NCI-H1417 treated with DMSO at 0.1 percent for 48 hours (cell line): ENCODE measurements at places on chromosomes 6 and 20.

- DNase-seq, result no peak
Measured at GRCh38 chr6:92459606-92460005, 959.8 kb downstream of the EPHA7 start.

- DNase-seq, result no peak
Measured at GRCh38 chr20:445514-446336, 16.6 kb downstream of the TBC1D20 start.

- no peak for DNase-seq
Measured at GRCh38 chr6:43809417-43810305, 39.6 kb downstream of the VEGFA start.

DNA sequence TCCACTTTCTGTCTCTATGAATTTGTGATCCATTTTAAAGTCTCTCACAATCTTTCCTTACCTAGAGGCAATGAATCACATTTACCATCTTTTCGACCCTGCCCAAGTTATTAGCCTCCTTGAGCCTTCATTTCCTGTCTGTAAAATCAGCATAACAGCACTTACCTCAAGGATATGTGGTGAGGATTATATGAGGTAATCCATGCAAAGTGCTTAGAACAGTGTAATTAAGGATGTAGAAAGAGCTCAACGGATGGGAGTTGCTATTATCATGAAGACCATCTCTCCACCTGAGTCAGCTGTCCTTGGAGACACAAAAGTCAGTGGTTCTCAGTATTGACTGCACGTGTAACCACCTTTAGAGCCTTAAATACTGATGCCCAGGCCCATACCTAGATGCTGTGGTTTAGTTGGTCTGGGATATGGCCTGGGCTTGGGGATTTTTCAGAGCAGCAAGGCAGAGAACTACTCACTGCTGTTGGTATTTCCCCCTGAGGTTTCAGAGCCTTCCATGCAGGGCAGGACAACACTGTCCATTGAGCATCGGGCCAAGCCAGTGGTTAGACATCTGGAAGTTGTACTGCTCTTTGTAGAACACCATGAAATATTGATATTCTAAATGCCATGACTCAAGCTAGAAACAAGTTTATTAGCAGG, 55.8 kb downstream of the LYRM2 start:
- no peak for DNase-seq

- DNase-seq, result no peak
Measured at GRCh38 chr6:28864326-28864923, 59.4 kb downstream of the TRIM27 start.

DNA sequence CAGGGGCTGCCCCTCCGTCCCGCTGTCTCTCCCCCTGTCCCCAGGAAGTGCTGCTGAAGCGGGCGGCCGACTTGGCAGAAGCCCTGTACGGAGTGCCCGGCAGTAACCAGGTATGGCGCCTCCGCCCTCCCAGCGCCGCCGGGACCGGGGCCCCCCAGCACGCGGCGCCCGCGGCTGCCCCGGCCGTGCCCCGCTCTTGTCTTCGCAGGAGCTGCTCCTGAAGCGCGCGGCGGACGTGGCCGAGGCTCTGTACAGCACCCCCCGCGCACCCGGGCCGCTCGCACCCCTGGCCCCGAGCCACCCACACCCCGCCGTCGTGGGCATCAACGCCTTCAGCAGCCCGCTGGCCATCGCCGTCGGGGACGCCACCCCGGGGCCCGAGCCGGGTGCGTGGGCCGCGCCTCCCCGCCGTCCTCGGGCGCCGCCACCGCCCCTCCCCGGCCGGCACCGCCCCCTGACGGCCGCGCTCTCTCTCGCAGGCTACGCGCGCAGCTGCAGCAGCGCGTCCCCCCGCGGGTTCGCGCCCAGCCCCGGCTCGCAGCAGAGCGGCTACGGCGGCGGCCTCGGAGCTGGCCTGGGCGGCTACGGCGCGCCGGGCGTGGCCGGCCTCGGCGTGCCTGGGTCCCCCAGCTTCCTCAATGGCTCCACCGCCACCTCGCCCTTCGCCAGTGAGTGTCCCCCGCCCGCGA, 48.4 kb downstream of the CPXM1 start:
- no peak for DNase-seq

DNA sequence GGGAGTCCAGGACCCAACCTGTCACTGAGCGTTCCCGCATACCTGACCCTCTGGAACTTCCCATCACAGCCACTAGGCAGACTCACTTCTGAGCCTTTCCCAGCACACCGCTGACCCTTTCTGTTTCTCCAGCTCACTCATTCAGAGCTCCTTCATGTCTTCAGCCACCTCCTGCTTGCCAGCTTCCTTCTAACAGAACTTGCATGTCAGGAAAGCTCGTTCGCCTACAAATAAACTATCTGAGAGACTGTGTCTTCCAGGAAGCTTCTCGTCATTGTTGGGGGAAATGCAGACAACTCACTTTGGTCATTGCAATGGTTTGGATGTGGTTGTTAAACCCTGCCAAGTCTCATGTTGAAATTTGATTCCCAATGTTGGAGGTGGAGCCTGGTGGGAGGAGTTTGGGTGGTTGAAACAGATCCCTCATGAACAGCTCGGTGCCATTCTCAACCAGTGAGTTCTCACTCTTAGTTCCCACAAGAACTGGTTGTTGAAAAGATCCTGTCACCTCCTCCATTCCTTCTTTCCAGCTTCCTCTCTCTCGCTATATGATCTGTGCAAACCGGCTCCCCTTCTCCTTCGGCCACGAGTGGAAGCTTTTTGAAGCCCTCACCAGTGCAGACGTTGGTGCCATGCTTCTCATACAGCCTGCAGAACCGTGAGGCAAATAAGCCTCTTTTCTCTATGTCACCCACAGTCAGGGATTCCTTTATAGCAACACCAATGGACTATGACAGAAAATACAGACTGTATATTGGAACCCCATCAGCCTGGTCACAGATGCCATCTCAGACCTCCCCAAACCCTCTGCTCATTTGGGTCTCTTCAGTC, 1.4 kb upstream of the MUC21 start:
- DNase-seq, result no peak

DNA sequence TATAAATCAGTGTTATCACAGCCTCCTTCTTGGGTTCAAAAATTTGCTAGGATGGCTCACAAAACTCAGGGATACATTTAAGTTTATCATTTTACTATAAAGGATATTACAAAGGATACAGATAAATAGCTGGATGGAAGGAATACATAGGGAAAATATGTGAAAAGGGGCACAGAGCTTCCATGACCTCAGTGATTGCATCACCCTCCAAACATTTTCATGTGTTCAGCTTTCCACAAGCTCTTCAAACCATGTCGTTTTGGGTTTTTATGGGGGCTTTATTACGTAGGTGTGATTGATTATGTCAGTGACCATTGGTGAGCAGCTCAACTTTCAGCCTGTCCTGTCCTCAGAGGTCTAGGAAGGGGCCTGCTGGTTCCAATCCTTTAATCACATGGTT, 68.0 kb downstream of the CYB5R4 start:
- no peak for DNase-seq

DNA sequence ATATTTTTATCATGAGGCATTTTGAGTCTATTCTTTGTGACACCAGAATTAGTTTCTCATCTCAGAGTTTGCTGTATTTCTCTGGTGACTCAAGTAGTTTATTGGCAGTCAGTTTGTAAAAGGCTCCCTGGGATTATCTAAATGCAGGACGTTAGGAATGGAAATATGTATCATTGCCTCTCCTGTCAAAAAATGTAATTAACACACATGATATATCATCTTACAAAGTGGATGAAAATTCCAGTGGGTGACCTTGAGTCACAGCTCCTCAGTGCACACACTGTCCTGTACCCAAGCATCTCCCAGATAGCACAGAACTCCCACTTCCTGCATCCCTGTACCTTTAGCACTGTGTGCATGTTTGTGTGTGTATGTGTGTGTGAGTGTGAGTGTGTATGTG, 258.6 kb downstream of the LAMA2 start:
- no peak for DNase-seq

DNA sequence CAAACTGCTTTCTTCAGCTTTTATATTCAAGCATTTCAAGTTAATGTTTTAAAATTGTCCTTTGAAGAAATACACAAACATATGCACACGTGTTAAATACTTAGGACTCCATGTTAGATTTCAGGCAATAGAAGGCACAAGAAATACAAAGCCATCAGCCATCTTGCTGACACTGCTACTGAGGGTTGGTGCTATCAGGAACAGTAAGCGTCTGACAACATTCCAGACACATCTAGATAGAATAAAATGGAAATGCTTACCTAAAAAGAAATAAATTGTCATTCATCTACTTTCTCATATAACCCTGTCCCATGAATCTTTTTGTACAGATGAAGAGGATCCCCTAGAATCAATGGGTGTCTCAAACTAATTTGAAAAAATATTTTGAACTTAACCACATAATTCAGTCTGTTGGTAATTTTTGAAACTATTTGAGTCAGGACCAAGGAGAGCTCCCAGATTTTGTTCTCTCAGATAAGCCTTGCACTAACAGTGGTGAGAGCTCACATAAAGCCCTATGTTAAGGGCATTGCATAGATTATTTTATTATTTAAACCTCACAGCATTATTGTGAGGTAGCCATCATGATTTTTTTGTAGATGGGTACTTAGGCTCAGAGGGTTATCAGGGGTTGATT, 631.1 kb upstream of the POU3F2 start:
- no peak for DNase-seq

GRCh38 chr6:139373154-139373927, 1.1 kb downstream of the CITED2 start:
- no peak for DNase-seq

DNA sequence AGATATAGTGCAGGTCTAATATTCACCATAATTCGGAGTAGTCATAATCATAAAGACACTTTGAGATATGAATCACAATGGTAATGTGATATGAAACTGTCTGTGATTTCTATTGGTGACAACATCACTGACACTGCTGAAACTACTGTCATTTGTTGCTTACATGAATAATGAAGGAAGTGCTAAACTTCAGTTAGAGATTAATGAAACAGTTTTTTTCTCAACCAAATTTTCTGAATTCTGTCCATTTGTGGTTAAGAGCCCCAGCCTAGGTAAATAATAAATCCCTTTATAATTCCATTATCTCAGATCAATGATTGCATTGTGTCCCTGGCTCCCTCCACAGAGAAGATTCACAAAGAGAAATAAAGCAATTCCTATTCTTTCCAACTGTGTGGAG, 122.6 kb downstream of the HIVEP2 start:
- DNase-seq, result no peak

- no peak for DNase-seq
Measured at GRCh38 chr6:23340271-23340670, 770.9 kb downstream of the HDGFL1 start.

GRCh38 chr20:4534315-4534714, 187.4 kb upstream of the PRND start:
- DNase-seq, result no peak

DNA sequence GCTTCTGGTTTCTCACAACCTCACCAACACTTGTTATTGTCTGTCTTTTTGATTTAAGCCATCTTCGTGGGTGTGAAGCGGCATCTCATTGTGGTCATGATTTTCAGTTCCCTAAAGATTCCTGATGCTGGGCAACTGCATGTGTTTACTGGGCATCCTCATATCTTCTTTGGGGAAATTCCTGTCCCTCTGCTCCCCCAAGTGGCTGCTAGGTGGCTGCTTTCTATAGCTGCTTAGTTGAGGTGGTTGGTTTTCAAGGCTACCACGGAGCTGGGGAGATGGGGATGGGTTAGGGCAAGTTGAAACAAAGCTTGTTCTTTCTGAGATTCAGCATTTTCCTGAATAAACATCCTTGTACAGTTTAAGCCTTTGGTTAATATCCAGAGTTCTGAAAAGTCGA, 403.9 kb upstream of the SULF2 start:
- no peak for DNase-seq

DNA sequence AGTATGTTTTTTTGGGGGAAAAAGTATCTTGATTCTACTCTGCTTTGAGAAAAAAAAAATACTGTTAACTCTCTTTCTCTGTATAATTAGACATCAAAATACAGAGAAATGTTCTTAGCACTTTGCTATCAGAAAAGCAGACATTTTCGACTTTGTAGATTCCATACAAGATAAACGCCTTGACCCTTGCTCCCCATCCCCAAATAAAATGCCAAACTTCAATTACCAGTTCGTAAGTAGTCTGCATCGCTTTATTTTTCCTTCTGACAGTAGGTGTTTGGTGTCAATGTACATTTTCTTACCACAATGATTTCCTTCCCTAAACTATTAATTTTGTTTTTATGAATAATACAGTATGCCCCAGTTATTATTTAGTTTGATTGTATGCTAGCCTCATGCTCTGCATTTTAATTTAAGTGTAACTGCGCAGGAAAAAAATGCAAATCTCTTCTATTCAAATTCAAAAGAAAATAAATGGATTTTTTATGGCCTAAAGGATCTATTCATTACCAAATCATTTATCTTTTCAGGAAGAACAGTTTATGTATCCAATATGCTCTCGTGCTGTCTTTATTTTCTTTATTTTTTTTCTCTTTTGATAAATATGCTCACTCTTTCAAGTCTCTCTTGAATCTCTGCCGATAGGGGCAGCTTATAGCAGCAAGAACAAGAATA, 84.8 kb upstream of the ZNF217 start:
- no peak for DNase-seq

- DNase-seq, result no peak
Measured at GRCh38 chr6:29641430-29642148, 8.6 kb upstream of the GABBR1 start.

DNA sequence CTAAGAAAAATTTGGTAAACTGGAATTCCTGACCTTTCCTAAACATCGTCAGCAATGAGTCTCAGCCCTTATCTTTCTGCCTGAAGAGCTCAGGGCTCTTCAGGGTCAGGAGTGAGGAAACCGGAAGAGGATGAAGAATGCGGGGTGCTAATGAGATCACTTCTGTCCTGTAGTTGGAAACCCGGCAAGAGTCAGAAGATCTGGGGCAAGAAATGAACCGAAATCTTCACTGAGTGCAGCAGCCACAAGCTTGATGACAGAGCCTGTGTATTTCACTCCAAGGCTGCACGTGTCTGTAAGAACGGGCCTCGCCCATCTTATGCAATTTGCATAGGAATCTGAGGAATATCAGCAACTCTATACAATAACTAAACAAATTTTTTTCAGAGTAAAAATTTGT, 60.4 kb upstream of the QKI start:
- no peak for DNase-seq

DNA sequence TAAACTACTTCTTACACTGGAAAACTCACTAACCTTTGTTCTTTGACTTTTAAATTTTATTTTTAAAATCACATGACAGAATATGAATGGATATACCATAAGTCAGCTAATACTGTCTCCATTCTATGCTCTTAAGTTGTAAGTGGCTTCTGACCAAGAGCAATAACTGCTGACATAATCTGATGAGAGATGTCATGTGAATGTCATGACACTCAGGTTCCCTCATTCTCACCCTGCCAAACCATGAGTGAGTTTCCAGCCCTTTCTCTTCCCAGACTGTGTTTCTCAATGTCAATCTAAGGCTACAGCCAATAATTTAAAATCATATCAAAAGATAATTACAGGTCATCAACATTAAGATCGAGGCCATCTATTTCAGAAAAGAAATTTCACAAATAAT, 39.7 kb downstream of the KIF16B start:
- no peak for DNase-seq
